ENCODE measurements at places on chromosomes 2 and 18. TPM values are rescaled to one million over a fixed set of nuclear protein-coding genes. Genes with fewer than 3 reads are reported as not detected.

The THSD7B gene
- polyA plus RNA-seq = 0.73 TPM

- DNase-seq = no peak
Measured at GRCh38 chr2:238855891-238856580, 8.2 kb downstream of the TWIST2 start.

- no peak for DNase-seq
Measured at GRCh38 chr2:86039963-86040655, 65.6 kb downstream of the POLR1A start.

GRCh38 chr18:41144441-41144840 lies 810.6 kb upstream of the PIK3C3 start:
- peak; percentile 61 for DNase-seq

- DNase-seq = no peak
Measured at GRCh38 chr2:98012561-98012991, 16.8 kb upstream of the TMEM131 start.
